Retinal pigment epithelial cell (primary cell): ENCODE measurements at places on chromosomes 3 and 15.

GRCh38 chr3:122739172-122739571, 54.5 kb downstream of the HSPBAP1 start:
- DNase-seq, result no peak

DNA sequence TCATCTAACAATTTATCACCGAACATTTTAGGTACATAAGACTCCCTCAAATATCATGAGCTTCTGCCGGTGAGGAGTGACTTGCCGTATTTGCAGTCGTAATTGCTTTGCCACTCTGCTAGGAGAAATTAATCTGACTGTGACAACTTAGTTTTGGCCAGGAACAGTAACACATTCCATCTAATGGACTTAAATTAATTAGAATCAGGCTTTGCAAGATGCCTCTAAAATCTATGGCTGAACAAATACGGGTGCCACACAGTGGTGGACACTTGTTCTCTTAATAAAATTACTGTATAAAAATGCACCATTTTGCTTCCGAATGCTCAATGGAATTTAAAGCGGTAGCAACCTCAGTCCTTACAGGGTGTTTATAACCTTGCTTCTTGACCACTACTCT, 27.6 kb upstream of the BDH1 start:
- no peak for DNase-seq

DNA sequence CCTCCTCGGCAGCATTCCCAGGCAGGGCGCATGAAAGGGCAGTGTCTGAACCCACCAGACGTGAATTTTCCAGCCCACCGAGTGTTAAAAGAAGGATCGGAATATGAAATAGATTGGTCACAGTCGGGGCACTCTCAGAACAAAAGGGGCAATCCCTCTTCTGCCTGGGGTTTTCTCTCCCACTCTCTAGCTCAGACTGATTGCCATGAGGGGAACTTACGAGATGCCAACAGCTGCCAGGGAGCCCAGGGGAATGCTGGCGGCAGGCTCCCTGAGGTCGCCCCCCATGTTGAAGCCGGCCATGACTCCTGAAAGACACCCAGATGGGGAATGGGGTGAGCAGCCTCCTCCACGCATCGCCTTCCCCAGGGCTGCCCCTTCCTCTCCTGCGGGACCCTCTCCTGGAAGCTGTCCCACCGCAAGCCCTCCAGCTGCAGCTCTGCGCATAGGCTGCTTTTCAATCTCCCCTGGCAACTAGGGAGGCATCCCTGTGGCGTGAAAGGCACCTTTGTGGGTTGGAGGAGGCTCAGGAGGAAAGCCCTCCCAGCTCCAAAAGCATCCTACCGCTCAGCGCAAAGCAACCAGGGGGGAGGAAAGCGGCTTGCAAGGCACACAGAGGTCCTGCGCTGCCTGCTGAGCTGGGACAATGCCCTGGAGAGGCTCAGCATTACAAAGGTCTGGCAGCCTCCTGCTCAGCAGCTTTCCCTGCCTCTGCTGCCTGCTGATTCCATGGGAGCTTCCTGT, 64.8 kb upstream of the HEG1 start:
- no peak for DNase-seq

DNA sequence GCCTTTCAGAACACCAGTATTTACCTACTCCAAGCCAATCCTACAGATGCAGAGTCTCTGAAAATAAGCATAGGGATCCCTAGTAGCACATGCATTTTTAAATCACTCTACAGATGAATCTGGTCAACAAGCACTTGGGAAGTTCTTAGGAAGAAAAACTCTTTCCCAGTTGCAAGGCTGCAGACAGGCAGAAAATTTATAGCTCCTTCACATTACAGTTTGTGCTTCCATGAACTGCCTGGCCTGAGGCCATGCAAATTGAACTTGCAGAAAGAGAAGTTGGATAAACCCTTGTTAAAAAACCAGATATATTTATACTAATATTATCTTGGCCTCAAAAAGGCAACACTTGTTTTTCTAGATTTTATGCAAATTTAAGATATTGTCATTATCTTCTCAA, 256.9 kb downstream of the EPHA3 start:
- no peak for DNase-seq

DNA sequence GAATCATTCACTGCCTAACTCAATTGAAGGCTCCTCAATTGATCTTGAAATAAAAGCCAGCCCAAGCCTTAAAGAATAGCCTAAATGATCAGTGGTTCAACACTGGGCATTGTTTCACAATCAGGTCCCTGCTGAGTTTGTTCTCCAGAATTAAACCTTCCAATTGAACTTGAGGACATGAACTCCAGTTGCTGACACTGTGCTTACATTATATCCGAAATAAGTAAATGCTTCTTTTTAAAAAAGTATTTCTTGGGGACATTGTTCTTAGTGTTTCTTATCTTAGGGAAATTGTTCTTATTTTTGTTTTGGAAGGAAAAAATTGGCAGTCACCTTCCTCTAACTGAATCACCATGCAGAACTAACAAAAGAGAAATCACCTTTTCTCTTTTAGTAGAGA, 450.2 kb downstream of the RBMS3 start:
- no peak for DNase-seq

DNA sequence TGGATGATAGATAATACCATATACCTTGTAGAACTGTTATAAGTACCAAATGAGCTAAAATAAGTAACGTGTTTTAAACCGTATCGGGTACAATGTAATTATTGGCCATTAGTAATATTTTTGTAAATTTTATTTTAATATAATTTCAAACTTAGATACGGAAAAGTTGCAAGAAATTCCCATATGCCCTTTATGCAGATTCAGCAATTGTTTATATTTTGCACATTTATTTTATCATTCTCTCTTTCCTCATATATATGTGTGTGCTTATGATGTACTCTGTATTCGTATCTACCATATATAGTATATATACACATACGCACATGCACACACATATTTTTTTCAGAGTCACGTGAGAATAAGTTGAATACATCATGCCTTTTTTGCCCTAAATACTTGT, 38.5 kb downstream of the EXOG start:
- DNase-seq, result no peak

DNA sequence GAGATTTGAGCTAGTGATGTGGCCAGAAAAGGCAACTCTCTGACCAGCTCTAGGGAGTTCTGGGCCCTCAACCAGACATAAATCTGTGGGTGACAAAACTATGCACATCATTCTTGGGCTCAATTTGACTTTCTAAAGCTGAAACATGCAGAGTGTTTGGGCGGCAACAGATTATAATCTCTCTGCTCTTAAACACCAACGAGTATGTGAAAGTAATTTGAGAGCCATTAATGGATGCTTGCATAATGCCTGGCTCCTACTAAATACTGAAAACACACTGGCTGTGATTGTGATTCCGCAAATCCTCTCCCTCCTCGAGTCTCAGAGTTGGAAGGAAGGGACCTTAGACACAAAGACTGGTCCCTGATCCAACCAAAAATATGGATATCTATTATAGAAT, 186.7 kb downstream of the UACA start:
- no peak for DNase-seq

GRCh38 chr15:66642514-66642913, 59.5 kb upstream of the SMAD6 start:
- no peak for DNase-seq

GRCh38 chr15:98442379-98442833, 205.9 kb upstream of the IGF1R start:
- peak; percentile 43 for DNase-seq

DNA sequence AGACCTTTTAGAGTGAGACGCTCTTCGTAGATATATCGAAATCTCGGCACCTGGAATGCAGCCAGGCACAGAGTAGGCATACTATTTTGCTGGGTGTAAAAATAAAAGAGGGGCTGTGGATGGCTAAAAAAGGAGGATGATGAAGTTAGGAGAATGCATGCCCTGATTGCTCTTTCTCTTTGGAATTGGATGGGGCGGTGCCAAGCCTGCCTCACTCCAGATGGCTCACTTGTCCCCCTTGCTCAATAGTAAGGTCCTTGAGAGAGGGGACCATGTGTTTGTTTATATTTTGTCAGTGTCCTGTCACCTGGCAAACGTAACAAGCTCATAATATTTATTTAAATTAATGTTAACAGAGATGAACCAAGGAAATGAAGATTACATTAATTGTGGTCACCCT, 33.0 kb downstream of the SNRK start:
- no peak for DNase-seq

DNA sequence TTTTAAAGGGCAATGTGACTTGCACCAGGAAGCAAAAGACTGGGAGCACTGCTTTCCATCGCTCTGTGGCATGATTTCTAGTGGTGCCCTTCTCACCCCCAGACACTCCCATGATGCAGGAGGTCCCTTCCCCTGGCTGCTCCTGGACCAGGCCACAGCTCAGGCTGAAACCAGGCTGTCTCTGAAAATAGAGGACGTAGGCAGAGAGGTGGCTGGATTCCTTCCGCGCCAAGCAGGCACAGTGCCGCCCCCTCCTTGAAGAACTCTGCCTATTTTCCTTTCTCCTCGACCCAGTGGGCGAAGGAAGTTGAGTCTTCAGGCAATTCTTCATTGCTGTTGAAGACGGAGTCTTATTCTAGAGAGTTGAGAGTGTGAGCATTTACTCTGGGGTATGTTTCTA, 489.4 kb upstream of the TBL1XR1 start:
- no peak for DNase-seq

DNA sequence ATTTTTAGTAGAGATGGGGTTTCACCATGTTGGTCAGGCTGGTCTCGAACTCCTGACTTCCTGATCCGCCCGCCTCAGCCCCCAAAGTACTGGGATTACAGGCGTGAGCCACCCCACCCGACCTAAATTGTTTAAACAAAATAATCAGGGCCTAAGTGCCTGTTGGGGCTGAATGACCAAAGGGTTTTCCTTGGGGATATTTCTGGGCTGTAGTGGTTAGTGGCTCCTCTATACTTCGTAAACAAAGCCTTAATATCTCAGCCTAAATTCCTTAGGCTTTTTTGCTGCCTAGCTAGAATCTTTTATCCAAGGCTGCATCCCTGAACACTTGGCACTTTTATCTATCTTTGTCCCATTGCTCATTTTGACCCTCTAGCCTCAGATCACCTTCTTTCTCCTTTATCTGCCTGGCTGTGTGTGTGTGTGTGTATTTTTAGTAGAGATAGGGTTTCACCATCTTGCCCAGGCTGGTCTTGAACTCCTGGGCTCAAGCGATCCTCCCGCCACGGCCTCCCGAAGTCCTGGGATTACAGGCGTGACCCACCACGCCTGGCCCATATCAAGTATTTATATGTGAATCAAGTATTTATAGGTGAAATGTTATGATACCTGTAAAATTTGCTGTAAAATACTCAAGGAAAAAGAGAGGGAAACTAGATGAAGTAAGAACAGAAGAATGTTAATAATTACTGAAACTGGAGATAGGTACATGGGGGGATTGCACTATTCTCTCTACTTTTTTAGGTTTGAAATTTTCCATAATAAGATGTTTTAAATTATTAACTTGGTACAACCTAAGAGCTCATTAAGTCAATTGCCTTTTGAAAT, 1.8 kb downstream of the NUSAP1 start:
- DNase-seq, result no peak

DNA sequence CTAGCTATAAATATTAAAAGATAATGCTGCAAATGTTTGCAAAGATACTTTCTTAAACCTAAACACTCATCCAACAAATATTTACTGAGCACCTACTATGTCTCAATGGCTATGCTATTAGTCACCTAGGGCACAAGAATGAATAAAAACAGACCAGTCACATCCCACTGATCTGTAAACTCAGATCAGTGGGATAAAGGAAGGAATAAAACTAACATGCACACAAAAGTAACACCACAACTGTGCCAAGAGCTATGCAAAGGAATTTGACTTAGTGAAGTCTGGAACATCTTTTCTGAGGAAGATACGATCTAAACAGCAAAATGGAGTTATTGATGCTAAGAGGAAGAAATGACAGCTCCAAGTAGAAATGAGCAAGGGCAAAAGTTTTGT, 56.6 kb downstream of the CBLB start:
- no peak for DNase-seq

DNA sequence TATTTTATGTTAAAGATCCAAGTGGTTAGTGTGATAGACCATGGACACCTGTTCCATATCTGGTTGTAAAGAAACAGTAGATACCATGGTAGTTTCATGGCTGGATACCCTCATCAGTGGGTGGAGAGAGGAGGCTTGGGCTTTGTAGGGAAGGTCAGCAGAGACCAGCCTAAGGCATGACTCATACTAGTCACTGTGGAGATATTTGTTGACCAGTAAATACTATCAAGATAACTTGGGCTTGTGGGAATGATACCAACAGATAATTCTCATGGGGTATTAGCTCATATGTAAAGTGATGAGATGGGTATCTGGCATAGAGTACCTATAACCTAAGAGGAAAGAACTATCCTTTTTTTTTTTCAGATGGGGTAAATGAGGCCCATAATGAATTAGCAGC, 354.5 kb downstream of the CACNA2D3 start:
- no peak for DNase-seq

- DNase-seq, result no peak
Measured at GRCh38 chr3:62131620-62132019, 241.7 kb downstream of the FEZF2 start.

- no peak for DNase-seq
Measured at GRCh38 chr15:65578904-65579728, 31.8 kb downstream of the INTS14 start.

DNA sequence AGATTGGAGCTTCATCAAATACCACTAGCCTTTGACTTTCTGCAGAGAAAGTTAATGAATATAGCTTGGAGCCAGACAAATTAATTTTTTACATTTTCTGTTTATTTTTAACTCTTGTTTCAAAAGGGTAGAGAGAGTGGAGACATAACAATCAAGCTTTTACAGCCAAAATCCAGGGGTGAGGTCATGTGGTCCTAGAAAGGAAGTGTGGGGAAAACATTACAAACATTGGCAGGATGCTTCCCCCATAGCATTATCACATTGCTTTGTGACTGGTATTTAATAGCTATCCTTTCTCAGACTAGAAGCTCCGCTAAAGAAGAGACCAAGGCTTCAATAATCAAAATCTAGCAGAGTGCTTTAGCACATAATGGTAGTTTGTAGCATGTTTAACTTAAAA, 46.4 kb upstream of the PHLDB2 start:
- DNase-seq, result no peak

- DNase-seq, result no peak
Measured at GRCh38 chr3:141379250-141379966, 11.1 kb downstream of the ZBTB38 start.

- no peak for DNase-seq
Measured at GRCh38 chr3:58042947-58043707, 34.9 kb downstream of the FLNB start.

- no peak for DNase-seq
Measured at GRCh38 chr15:92749216-92749615, 93.6 kb upstream of the FAM174B start.

- DNase-seq, result no peak
Measured at GRCh38 chr3:158572766-158573060, 1.7 kb downstream of the MLF1 start.

- no peak for DNase-seq
Measured at GRCh38 chr3:44058868-44059203, 182.8 kb upstream of the TOPAZ1 start.

GRCh38 chr3:111965484-111965883, 13.3 kb upstream of the ABHD10 start:
- no peak for DNase-seq

- DNase-seq, result no peak
Measured at GRCh38 chr15:88141269-88141889, 115.2 kb downstream of the NTRK3 start.
